ENCODE measurements at places on chromosomes 11 and 22.

DNA sequence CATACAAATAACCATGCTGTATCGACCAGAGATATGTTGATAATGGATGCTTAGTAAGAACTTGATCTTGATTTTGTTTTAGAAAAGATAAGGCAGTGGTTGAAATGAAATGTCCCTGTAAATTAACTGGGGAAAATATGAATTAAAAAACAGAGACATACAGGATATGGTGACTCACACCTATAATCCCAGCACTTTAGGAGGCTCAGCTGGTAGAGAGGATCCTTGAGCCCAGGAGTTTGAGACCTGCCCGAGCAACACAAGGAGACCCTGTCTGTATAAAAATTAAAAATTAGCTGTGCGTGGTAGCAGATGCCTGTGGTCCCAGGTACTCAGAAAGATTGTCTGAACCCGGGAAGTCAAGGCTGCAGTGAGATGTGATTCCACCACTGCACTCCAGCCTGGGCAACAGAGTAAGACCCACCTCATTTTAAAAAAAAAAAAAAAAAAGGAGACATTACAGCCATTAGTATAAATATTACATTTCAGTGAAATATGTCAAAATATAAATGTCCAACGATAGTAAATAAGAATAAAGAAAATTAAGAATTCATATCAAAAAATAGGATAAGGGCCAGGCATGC, 4.6 kb downstream of the PICALM start:
- DNase-seq = no peak

- no peak for DNase-seq
These were observed 121.5 kb downstream of the ATG16L2 start for GRCh38 chr11:72935700-72936099.

DNA sequence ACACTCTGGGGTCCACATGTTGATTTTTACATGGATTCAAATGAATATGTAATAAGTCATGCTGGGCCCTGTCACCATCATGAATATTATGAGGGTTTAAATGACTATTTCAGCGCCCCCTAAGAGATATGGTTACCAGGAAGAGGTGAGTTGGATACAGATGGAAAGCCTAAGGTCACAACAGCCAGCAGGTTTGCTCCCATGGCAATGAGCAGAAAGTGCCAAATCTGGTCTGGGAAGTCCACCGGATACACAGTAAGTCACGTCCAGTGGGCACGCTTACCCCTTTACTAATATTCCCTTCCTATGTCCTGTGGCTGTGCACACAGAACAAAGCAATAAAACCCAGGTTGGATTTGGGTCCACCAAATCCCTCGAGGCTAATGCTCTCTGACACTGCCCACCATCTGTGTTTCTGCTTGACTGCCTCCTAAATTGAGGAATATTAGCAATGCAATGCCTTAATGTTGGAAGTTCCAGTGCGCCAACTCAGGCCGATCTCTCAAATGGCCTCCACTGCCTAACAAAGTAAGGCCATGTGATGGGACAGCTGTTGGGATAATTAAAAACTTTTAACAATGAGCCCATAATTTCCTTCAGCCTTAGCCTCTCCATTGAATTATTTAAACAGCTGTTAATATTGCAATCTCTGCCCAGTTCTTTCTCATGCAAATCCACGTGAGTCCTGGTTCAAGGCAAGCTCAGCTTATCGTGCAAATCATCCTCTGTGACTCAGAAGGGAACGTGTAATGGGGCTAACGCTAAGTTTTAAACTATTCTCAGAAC, 97.6 kb downstream of the SLC1A2 start:
- DNase-seq = no peak

- DNase-seq = no peak
These were observed 13.0 kb upstream of the UPK3A start for GRCh38 chr22:45271667-45272201.

- DNase-seq = peak; percentile 69
These were observed 3.7 kb upstream of the DPF2 start for GRCh38 chr11:65329944-65330403.

DNA sequence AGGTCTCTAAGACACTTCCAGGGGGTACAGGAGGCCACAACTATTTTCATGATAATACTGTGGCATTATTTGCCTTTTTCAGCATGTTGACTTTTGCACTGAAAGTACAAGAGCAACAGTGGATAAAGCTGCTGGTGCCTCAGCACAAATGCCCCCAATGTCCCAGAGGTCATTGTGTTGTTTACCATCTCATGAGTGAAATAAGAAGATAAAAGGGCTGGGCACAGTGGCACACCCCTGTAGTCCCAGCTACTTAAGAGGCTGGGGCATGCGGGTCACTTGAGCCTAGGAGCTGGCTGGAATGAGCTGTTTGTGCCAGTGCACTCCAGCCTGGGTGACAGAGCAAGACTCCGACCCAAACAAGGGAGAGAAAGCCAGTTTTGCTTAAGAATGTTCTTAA, 72.6 kb upstream of the RAB1B start:
- DNase-seq = no peak

DNA sequence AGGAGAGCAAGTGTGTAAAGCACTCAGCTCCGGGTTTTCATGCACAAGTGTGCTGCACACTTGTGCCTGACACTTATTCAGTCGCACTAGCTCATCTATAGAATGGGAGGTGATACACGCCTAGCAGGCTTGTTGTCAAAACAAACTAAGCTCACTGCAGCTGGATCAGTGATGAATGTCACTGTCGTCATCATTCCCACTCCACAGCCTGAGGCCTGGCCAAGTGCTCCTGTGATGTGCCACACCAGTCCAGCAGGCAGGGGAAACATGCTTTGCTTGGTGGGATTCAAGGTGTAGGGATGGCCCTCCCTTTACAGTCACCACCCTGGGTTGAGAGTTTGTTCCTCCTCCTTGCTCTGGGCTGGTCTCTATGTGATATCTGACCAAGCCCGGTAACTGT, 6.8 kb downstream of the MPST start:
- no peak for DNase-seq

All from NCI-H2107 (cell line).